Cerebellar nuclear complex (tissue), 1 donor: ENCODE measurements at places on chromosomes 1 and 21.

- DNase-seq: no peak
These were observed 3.8 kb upstream of the RGSL1 start for GRCh38 chr1:182446033-182446669.

DNA sequence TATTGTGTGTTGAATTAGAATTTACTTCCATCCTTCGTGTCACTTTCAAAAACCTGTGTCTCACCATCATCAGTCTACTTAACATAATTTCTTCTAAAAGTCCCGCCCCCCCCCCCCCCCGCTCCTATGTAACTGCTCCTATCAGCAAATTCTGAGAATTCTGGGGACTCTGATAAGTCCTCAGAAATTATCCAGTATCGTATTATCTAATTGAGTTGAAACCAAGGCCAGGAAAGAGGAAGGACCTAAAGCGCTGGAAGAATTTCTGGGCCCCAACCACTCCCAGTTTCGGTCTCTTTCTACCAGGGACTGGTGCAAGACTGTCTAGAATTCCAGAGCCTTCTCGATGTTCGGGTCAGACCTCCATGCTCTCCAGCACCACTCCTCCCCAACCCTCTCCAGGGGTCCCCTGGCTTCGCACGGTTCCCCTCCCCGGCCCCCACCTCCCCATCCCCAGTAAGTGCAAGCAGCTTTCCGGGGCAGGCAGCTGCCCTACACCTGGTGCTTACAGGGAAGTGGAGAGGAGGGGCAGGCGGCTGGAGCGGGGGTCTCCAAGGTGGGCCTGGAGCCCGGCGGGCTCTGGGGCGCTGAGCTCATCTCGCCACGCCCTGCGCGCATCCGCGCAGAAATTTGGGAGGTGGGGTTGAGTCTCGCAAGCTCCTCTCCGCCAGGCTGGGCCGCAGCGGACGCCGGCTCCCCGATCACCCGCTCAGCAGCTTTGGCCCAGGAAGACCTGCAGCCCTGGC lies 16.0 kb upstream of the ZNF496 start:
- DNase-seq: no peak

DNA sequence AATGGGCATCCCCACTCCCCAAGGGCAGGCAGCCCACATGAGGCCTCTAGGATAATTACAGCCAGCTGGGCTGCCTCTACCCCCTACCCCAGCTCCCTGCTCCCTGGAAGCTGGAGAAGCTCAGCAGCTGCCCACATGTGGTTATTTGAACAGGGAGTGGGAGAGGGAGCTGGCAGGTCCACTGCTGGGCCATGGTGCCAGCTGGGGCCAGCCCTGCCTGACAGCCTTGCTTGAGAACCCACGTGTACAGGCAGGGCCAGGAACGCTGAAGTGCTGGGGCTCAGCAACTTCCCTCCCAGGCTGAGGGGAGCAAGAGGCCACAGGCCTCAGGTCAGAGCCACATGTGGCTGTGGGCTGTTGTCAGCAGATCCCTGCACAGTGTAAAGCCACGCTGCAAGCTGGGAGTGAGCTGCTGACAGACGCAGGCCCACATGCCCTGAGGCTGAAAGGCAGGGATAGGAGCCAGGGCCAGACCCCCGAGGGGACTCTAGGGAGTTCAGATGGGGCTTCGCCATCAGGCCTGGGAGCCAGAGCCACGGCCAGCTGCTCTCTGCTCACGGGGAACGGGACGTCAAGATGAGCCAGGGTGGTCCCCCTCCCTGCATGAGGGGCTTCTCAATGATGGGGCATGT lies 129.0 kb downstream of the SYF2 start:
- no peak for DNase-seq

DNA sequence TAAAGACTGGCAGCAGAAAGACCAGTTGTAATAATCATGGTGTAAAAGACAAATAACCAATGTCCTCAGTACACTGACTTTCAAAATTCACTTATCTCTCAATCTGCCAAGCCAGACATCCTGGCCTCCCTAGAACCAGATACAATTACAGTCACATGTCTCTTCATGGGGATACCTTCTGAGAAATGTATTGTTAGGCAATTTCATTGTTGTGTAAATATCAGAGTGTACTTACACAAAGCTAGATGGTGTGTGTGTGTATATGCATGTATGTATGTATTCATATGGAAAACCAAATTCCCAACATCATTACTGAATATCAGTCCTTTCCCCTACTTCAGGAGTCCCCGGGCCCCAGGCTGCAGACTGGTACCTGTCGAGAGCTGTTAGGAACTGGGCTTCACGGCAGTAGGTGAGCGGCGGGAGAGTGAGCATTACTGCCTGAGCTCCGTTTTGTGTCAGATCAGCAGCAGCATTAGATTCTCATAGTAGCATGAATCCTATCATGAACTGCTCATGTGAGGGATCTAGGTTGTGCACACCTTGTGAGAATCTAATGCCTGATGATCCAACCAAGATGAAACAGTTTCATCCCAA lies 65.3 kb upstream of the ZNF326 start:
- no peak for DNase-seq

DNA sequence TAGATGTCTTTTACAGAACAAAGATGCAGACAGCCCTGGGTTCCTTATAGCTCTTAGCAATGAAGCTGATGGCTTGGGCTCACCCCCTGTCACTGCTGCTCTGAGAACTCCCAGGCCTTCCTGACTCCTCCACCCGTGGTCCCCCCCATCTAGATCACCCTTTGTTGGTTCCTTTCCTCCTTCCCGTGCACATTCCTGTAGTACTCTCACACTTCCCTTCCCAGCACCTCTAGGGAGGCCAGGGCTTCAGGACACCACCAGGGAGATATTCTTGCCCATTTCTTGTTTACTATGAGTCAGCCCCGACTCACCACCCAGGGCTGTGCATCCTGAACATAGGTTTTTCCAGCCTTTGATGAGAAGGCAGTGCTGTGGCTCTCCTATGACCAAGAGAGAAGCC lies 14.4 kb upstream of the NOS1AP start:
- no peak for DNase-seq

- DNase-seq: no peak
These were observed 28.1 kb downstream of the TTC39A start for GRCh38 chr1:51302270-51302669.
